ENCODE measurements at places on chromosomes 13 and 19.

GRCh38 chr13:36298535-36299068 is 988 bp upstream of the CCDC169 start:
- DNase-seq, result no peak

DNA sequence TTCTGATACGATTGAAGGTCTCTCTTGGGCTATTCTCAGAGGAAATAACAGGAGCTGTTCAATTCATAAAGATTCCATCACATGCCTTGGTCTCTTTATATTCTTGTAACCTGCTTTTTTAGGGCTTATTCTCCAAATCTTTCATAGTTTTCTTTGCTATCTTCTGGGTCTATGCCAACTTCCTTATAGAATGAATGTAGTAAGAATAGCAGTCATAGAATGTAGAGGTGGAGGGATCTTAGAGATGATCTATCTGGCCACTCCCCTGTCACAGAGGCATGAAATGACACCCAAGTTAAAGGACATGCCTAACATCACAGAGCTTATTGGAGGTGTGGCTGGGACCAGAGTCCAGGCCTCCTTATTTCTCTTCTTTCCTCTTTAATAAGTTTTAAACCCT is 13.2 kb downstream of the LCP1 start:
- DNase-seq, result no peak

DNA sequence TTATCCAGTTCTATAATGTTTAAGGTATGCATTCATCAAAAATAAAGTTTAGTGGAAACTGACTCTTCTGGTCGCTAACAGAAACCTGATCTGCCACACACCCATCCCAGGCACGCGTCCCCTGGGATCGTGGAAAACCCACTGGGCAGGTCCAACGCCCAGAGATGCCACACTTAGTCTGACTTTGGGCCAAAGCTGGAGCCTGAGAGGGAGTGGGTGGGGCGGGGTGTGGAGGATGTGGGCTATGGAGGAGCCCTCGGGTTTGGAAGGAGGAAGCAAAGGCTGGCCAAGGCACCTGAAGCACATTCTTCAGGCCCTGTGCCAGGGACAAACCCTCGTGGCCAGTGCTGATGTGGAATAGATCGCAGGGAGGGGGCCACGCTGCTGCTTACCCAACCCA is 2.5 kb downstream of the IGFL1 start:
- DNase-seq, result no peak

GRCh38 chr13:32878163-32878562 is 138.1 kb upstream of the KL start:
- DNase-seq, result no peak

- DNase-seq, result no peak
Observed at GRCh38 chr13:24900507-24900906, 136.5 kb downstream of the RNF17 start.

DNA sequence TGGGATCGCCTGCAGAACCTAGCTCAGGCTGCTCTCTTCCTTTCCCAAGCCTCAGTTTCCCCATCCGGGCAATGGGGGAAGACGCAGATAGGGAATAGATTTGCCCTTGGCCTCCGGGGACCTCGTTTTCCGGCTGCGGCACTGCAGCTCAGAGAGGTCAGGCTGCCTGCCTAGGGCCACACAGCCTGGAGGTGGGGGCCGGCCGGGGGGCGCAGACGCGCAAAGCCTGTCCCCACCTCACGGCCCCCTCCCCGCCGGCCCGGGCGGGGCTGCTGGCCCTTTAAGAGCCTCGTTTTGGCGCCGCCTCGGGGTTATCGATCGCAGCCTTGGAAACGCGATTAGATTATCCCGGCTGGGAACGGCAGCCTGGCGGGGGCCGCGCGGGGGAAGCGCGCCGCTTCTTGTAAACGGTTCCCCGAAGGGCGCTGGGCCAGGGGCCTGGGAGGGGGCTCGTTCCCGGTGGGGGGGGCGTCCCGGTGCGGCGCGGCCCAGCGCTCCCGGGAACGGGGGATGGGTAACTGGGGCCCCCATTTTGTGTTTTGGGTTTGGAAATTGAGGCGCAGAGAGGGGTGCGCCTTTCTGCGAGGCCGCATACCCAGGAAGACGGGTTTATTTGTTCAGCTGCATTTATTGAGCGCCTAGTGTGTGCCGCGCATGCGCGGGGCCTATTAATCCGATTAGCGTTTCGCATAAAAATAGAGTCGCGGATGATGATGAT is 23.4 kb upstream of the TCF3 start:
- DNase-seq, result no peak

- no peak for DNase-seq
Observed at GRCh38 chr13:42681326-42682100, 99.9 kb upstream of the FAM216B start.

- no peak for DNase-seq
Observed at GRCh38 chr13:34637138-34637537, 304.9 kb upstream of the NBEA start.

DNA sequence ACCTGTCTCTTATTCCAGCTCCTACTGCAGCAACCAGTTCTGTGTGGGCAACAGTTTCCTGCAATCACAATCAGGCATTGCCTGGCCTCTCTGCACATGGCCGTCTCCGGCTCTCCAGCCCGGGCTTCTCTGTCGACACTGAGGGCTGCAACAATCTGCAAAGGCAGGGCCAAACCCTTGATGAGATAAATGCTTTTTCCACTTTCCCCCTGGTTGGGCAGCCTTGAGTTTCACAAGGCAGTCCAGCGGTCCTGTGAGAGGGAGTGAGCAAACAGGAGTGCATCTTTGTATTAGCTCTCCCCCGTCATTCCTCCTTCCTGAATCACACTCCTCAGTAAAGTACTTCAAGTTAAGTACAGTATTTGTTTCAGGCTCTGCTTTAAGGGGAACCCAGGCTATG is 40.7 kb upstream of the VWA8 start:
- no peak for DNase-seq

- peak; percentile 93 for DNase-seq
Observed at GRCh38 chr13:19959831-19960652, 1.5 kb downstream of the ZMYM2 start.

DNA sequence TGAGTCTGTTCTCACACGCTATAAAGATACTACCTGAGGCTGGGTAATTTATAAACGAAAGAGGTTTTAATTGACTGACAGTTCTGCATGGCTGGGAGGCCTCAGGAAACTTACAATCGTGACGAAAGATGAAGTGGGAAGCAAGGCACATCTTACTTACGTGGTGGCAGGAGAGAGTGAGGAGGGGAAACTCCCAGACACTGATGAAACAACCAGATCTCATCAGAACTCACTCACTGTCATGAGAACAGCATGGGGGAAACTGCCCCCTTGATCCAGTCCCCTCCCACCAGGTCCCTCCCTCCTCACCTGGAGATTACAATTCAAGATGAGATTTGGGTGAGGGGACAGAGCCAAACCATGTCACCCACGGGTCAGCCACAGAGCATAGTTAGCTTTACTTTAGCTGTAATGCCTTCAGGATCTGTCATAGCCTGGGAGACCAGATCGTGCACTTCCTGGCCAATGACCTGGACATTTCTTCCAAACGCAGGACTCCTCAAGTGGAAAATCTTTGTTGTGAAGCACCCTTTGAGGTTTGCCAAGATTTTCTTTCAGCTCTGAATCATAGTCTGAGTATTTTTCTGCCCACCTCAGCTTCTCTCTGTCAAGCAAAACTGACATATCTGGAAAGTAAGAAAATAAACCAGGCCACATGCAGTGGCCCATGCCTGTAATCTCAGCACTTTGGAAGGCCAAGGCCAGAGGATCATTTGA is 25.2 kb upstream of the HIF3A start:
- DNase-seq, result no peak

- DNase-seq, result no peak
Observed at GRCh38 chr19:13428352-13428751, 77.9 kb downstream of the CACNA1A start.

DNA sequence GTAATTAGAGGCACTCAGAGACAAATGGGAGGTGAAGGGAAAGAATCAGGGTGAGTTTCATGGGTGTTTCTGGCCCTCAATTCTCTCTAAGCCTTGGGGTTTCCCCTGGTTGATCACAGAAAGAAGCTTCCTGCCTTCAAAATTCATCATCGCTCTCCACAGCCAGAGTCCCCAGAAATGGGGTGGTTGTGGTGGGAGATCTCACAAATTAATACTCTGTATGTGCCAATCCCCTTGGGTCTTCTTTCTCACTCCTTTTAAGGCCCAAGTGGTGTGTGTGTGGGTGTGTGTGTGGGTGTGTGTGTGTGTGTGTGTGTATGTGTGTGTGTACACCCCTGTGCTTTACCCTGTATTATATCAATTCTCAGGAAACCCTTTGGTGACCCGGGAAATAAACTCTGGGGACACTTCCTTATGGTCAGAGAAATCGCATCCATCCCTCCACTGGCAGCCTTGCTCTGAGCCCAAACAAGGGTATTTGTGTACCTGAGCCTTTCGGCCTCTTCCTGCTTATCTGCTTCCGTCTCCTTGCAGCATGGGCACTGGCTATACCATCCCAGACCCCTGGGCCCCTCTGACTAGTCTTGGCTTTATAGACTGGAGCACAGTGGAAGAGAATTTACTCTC is 2.8 kb upstream of the FCGBP start:
- DNase-seq, result no peak

DNA sequence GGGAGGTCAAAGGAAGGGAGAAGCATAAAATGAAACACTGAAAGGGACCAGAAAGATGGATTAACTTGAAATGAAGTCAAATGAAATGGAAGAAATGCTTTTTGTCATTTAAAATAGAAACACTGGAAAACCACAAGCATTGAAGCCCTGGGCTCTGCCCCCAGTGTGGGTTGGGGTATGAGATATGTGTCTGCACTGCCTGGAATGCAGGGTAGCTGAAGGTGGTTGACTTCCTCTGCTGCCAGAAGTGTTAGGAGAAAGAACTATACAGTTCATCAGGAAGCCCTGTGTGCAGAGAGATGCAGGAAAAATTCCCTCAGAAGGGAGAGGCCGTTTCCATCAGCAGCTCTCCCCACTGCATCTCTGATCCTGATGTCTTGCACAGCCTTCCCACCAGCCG is 69.2 kb downstream of the DHRS12 start:
- no peak for DNase-seq

GRCh38 chr19:49862391-49863253 is 4.8 kb downstream of the PNKP start:
- no peak for DNase-seq

GRCh38 chr19:10713317-10713716 is 4.6 kb upstream of the DNM2 start:
- no peak for DNase-seq

GRCh38 chr13:104737713-104738112 is 1671.5 kb upstream of the SLC10A2 start:
- DNase-seq, result no peak

GRCh38 chr13:26518451-26518959 is 39.0 kb upstream of the WASF3 start:
- DNase-seq, result no peak

Data from T-helper 1 cell (primary cell).